ENCODE measurements at places on chromosomes 2 and 18.

GRCh38 chr2:71700658-71701397 is 247.5 kb downstream of the DYSF start:
- peak; percentile 91 for DNase-seq

GRCh38 chr2:29628862-29629261 is 292.5 kb downstream of the ALK start:
- no peak for DNase-seq

- peak; percentile 16 for DNase-seq
These were observed 818.6 kb upstream of the RAB6C start for GRCh38 chr2:129160879-129161278.

DNA sequence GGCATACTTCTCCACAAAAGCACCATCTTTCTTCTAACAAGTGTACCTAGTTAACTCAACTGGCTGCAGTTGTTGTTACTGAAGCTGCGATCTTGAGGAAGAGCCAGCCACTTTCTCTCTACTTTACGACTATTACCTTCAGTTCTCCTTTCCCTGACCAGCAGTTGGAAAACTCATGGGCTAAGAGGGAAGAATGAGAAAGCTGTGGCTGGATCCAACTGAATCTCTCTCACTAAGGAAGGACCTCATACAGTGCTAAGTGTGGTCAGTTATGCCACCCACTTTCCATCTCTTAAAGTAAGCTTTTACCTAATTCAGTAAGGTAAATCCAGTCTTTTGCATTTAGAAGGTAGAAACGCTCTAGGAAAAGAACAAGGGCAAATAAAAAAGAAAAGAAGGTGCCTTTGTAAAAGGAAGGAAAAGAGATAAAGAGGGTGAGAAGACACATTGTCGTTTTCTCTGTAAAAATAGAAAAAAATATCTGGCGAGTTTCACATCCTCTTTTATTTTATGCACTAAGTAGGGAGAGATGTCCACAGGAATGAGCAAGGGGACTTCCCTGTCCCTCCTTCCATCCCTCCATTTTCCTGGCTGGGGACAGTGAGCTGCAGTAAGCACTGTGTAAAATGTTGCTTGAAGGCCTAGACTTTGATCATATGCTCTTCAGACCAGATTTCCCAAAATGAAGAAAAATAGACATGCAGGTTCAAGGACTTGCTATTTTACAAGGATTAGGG is 73.4 kb downstream of the PLEKHM3 start:
- DNase-seq: no peak

- DNase-seq: no peak
These were observed 52.1 kb upstream of the ACAA2 start for GRCh38 chr18:49865401-49865800.

DNA sequence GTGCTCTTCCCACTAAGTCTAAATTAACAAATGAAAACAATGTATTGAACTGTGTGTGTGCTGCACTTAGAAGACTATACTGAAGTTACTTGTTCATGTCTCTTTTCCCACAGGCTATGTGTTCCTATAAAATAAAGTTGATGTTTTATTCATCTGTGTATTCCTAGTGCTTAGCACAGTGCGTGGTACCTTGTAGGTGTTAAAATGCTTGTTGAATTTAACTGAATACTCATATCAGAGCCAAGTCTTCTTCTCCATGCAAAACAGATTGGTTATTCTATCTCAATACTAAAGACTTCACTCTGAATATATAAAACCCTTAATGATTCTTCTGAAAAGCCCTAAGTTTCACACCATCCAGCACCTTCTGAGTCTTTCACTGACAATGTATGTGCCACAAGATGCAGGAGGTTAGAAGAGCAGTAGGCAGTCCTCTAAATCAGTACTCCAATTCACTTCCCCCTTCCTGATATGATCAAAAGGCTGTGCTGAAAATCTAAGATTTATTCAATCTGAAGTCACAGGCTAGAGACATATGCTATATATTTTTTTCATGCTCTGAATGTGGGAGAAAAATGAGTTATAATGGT is 231.7 kb upstream of the CCDC150 start:
- no peak for DNase-seq

DNA sequence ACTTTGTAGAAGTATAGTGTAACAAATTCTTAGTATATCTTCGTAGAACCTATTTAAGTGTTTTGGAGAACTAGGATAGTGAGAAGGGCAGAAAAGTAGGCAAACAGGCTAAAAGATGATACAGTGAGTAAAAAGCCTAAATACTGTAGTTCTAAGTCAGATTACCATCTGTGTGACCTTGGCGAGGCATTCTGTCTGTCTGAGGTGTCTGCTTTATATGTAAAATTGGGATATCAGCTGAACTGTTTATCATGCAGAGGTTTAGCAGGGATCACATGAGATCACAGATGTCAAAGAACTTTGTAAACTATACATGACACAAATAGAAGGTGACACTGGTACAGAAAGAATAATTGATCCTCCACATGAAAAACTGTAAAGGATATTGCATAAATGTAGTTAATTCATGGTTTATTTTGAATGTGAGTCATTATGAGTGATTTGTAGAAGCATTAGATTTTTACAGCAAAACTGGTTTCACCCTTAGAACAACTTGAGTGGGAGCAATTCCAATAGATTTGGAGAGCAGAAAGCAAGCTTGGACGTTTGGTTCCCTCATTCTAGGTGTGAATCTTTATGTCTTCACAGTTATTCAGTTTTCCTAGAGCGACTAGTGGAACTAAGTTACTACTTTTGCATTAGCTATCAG is 41.9 kb downstream of the TAF1B start:
- no peak for DNase-seq

GRCh38 chr2:202989749-202990148 is 24.9 kb upstream of the NBEAL1 start:
- DNase-seq: no peak

DNA sequence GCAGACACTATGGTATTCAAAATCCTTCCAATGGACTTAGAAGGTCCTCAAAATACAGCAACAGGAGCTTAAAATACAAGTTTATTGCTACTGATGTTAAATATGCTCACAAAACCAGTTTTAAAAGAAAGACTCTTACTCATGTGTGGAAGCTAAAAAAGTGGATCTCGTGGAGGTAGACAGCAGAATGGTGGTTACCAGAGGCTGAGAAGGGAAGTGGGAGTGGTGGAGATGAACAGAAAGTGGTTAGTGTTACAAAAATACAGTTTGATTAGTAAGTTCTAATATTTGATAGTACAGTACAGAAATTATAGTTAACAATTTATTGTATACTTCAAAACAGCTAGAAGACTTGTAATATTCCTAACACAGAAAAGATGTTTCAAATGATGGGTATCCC is 12.1 kb downstream of the ADAM17 start:
- no peak for DNase-seq

- DNase-seq: no peak
These were observed 35.8 kb downstream of the FAM178B start for GRCh38 chr2:96950381-96951124.

DNA sequence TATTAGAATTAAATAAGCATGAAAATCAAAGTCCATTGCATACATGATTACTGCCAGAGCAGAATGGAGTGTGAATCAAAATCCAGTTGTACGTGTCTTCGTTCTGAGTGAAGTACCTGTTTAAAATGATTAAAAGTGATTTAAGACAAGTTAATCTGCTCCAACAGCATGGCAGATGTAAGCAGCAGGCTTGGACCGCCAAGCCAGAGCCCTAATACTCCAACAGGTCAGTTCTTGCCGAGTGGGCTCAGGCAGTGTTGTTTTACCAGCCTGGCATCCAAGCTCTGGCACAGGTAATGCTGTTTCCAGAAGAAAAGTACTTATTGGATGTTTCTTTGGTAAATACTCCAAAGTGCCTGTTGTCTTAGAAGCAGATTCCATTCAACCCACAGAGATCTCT is 171.4 kb upstream of the EPAS1 start:
- no peak for DNase-seq

GRCh38 chr2:98915751-98916358 is 20.2 kb downstream of the CRACDL start:
- no peak for DNase-seq

- no peak for DNase-seq
These were observed 48.4 kb downstream of the NEMP2 start for GRCh38 chr2:190486037-190486623.

- no peak for DNase-seq
These were observed 247.7 kb upstream of the REV1 start for GRCh38 chr2:99737537-99737936.

DNA sequence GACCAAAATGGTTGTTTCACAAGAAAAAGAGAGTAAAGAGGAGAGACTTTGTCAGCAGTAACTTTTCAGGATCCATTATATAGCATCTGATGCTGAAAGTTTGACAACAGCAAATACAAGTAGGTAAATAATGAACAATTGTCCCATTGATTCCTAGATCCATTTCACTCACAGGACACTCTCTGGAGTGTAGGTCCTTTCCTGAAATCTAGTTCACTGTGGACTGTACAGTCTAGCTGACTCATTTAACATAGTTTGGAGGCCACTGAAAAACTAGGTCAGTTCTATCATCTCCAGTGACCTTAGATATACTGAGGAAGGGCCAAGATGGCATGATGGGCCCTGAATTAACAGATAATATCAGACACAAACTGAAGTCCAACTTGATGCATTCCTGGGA is 19.3 kb upstream of the NEB start:
- DNase-seq: no peak

DNA sequence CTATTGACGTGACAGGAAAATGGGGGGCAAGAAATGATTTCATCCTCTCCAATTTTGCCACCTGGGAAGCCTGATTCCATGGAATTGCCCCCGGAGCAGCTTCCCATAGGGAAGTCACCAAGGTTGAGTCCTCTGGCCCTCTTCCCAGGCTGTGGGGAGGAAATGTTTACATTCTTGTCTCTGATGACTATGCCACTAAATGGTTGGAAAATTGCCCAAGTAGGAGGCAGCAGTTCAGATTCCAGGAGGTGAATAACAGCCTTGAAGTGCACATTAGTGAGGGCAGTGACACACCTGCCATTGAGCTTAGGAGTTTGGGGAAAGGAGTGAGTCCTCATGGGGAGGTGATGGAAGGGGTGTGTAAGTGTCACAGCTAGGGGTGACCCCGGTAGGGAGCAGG is 449.2 kb upstream of the DCC start:
- no peak for DNase-seq

- DNase-seq: no peak
These were observed 267.3 kb downstream of the MTX2 start for GRCh38 chr2:176536439-176537133.

DNA sequence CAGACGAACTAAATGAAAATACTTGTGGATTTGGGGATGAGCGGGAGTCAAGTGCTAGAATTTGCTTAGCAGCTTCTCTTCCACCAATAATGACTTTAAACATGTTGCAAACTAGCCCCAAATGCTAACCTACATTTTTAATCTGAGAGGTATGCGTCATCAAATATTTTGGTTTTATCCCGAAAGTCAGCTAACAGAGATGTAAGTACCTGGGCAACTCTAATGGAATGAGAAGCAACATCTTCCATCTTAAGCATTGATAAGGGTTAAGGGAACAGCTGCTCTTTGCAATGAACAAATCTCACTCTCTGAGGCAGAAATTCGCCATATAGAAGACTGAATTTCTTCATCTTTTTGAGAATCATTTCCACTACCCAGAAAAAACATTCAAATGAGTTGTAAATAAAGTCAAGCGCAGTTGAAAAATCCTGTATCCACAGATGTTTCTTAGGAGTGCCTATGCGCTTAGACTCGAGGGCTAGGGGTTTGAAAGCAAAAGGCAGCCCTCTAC is 926 bp upstream of the YPEL5 start:
- DNase-seq: no peak

DNA sequence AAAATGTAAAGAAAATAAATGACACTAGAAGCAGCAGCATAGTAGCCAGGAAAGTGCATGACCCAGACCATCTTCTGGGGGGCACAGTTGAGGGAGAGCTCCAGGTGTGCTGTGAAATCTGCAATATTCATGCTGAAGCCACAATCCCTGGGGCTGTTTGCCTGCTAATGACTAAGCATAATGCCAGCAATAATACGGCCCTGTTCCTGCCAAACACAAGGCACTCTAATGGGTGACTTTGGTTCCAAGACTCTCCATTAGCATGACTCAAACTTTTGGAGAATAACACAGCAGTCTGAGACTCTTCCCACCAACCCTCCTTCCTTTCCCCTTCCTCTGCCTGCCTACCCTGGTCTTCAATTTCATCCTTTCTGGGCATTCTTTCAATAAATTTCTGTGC is 77.9 kb upstream of the DOCK10 start:
- DNase-seq: no peak

DNA sequence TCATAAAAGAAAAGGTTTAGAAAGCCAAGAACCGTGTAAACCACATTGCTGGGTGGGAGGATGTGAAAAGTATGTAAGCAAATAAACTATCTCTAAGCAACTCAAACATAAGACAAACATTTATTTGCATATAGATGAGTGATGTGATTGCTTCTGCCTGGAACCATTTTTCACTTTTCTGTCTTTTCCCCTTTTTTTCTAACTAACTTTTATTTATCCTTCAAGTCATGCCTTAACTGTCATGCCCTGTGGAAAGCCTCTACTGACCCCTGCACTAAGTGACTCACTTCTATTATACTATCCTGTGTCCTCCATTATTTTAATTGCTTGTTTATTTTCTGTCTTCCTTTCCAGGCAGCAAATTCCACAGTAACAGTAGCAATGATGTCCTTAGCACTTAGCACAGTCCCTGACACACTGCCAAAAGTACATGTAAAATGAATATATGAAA is 87.5 kb upstream of the CTAGE1 start:
- DNase-seq: no peak

DNA sequence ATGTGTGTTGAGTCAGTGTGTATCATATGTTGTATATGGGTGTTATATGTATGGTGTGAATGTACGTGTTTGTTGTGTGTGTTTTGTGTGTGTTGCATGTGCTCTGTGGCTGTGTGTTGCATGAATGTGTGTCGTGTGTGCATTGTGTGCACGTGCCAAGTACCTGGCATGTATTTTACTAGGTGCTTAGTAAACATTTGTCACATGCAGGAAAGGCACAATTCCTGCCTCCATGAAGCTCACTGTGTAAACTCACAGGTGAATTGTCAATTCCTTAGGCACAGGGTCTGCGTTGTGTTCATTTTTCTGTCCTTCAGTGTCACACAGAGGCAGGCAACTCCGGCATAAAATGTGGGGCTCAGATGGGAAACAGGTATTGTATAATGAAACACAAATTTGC is 22.3 kb upstream of the IL1R1 start:
- DNase-seq: no peak

DNA sequence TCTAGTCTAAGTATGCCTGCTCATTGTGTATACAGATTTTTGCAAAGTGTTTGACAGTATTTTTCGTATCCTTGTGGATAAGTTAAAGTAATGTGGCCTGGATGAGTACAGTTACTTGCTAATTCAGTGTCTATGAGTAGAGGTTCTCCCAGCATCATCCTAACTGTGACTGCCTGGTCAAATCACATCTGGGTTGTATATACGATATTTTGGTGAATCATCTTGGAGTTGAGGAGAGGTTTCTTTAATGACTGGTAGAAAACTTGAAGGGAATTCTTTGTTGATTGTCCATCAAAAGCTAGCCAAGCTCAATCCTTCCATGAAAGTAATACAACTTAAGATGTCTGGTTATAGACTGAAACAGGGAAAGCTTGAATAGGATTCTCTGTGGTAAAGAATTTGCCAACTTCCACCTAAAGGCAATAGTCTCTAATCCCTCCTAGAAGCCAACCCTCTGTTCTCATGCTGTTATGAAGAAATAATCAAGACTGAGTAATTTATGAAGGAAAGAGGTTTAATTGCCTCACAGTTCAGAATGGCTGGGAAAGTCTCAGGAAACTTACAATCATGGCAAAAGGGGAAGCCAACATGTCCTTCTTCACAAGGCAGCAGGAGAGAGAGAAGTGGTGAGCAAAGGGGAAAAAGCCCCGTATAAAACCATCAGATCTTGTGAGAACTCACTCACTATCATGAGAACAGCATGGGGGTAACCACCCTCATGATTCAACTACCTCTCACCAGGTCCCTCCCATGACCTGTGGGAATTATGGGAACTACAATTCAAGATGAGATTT is 19.4 kb upstream of the RALBP1 start:
- no peak for DNase-seq

Measured in globus pallidus (tissue), 1 donor.